COLO829 (cell line): ENCODE measurements at places on chromosomes 4 and X.

- no peak for DNase-seq
Observed at GRCh38 chrX:31178769-31179125, 106.9 kb upstream of the FTHL17 start.

DNA sequence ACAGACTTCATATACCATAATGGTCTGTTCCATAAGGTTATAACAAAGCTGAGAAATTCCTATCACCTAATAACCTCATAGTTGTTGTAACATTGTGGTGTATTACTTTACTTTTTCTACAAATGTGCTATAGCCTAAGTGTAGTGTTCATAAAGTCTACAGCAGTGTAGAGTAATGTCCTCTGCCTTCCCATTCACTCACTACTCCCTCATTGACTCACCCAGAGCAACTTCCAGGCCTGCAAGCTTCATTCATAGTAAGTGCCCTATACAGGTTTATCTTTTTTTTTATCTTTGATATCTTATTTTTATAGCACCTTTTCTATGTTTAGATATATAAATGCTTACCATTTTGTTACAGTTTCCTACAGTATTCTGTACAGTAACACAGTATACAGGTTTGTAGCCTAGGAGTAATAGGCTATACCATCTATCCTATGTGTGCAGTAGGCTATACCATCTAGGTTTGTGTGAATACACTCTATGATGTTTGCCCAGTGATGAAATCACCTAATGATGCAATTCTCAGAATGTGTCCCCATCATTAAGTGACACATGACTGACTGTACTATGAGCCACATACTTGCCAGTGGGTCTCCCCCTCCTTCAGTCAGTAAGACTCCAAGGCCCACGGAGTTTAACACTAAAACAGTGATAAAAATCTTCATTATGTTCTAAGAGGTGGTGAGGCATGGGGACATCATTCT is 299.9 kb downstream of the UNC5C start:
- DNase-seq: no peak

DNA sequence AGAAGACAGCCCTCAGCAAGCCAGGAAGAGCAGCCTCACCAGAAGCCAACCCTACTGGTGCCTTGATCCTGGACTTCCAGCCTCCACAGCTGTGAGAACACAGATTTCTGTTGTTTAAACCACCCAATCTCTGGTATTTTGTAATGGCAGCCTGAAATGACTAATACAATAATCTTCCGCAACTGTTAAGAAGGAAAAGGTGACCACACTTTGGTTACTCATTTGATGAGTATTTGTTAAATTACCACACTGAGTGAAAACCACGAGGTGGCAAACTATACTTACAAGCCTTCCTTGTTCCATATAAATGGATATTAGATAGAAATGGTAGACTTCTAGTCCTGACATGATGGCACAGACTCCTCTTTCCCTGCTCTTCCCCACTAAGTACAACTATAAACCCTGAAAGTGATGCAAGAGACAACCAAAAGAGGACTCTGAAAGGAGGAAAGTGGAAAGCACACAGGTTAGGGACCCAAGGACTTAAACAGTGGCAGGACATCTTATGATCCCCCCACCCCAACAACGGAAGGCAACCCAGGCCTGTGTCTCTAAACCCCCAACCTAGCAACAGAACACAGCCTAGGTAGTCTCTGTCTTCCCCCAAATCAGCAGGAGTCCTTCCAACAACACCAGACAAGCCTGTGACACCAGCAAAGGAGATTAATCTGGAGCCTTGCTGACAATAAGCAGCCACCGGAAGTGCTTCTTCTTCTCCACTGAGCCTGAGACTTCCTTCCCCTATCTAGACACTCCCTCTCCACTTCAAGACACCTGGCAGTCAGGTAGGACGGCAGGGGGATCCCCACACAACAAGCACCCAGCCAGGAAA is 12.3 kb downstream of the ZNF182 start:
- no peak for DNase-seq

DNA sequence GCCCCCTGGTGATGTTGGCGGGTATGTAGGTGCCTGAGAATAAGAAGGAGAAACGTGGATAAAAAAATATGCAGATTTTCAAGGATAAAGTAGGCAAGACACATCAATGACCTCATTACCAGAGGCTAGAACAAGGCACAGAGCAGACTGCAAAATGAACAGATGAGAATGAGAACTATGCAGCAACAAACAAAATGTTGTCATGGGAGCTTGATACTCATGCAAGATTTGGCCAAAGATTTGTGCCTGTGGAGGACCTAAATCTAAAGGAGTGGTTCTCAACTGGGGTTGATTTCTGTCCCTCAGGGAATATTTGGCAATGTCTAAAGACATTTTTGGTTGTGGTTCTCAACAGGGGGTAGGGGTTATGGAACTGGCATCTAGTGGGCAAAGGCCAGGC is 177.3 kb downstream of the FRMPD4 start:
- no peak for DNase-seq

- no peak for DNase-seq
Observed at GRCh38 chr4:22488106-22488505, 27.8 kb downstream of the ADGRA3 start.

DNA sequence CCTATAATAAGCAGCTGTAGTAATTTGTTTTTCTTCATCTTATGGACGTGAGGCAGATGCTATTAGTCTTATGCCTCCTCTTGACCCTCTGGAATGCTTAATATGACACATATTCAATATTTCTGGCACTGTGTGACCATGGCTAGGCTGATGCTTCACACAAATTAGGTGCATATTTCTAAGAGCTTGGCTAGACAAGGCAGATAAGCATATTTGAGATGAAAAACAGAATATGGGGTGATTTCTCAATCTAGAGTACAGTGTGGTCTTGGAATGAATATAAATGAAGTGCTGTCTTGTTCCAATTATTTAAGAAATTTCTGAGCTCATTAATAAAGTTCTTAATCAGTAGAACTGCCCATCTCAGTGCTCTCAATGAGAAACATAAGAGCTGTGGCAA is 156.2 kb downstream of the NPNT start:
- DNase-seq: no peak
